ENCODE measurements at places on chromosomes 16 and 17.

- peak overlapping the region; percentile 99 for H3K27ac ChIP-seq
- H3K36me3 ChIP-seq: peaks cover 32% of the 10 kb centered on the region
- H3K27me3 ChIP-seq: no peaks in the 10 kb centered on the region
- DNase-seq: no peak
- peak overlapping the region; percentile 64 for H3K4me3 ChIP-seq
These were observed 33.4 kb downstream of the DCUN1D3 start for GRCh38 chr16:20866801-20867200.

- no peaks in the 10 kb centered on the region for H3K4me1 ChIP-seq
- DNase-seq: no peak
- H3K27me3 ChIP-seq: no peaks in the 10 kb centered on the region
- peaks cover 40% of the 10 kb centered on the region for H3K36me3 ChIP-seq
- H3K27ac ChIP-seq: no peak overlapping the region
These were observed 7.7 kb downstream of the NDUFAF8 start for GRCh38 chr17:81246679-81247338.

GRCh38 chr16:23742766-23743165 lies 12.1 kb upstream of the CHP2 start:
- peaks cover 5% of the 10 kb centered on the region for H3K4me1 ChIP-seq
- H3K36me3 ChIP-seq: no peaks in the 10 kb centered on the region
- no peak overlapping the region for H3K27ac ChIP-seq
- H3K27me3 ChIP-seq: peaks cover 64% of the 10 kb centered on the region

- no peaks in the 10 kb centered on the region for H3K27me3 ChIP-seq
- no peak overlapping the region for H3K27ac ChIP-seq
- no peak overlapping the region for H3K4me3 ChIP-seq
- no peaks in the 10 kb centered on the region for H3K36me3 ChIP-seq
These were observed 95.6 kb downstream of the NPIPB11 start for GRCh38 chr16:29310852-29311314.

GRCh38 chr17:3316836-3317235 lies 18.7 kb upstream of the OR3A1 start:
- no peaks in the 10 kb centered on the region for H3K4me1 ChIP-seq
- no peak overlapping the region for H3K27ac ChIP-seq

GRCh38 chr17:343211-343610 lies 9.4 kb downstream of the RPH3AL start:
- H3K27me3 ChIP-seq: peaks cover 31% of the 10 kb centered on the region
- no peaks in the 10 kb centered on the region for H3K36me3 ChIP-seq
- H3K4me1 ChIP-seq: no peaks in the 10 kb centered on the region
- H3K4me3 ChIP-seq: no peak overlapping the region
- no peak for DNase-seq
- H3K27ac ChIP-seq: no peak overlapping the region

- H3K4me1 ChIP-seq: peaks cover 6% of the 10 kb centered on the region
- DNase-seq: peak; percentile 68
- H3K4me3 ChIP-seq: no peak overlapping the region
These were observed 39.6 kb upstream of the MEOX1 start for GRCh38 chr17:43701318-43701743.

DNA sequence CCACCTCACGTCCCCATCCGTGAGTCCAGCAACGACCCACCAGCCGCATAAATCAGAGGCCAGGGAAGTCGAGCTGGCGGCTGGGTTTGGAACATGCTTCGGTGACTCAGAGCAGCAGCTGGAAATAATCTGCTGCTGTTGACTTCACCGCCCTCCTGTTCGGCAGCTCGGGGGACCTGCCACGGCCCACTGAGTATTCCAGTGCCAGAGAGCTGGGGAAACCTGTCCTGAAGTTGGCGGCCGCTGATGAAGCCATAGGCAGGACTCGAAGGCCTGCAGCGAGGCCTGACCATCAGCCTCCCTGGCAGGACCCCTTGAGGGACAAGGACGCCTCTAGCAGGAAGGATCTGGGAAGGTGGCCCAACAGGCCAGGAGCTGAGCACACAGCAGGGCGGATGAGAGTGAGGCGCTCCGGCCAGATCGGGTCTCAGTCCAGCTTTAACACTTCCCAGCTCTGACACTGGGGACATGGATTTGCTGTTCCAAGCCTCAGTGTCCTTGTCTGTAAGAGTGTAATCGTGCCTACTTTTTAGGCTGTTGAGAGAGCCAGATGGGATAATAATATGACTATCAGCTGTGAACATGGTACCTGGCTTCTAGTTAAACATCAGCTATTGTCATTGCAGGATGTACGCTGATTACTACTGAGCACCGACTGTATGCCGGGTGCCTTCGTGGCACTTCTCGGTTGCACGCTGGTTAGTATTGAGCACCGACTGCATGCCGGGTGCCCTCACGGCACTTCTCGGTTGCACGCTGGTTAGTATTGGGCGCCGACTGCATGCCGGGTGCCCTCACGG lies 50.4 kb upstream of the CIBAR2 start:
- DNase-seq: no peak
- peaks cover 8% of the 10 kb centered on the region for H3K27me3 ChIP-seq
- no peak overlapping the region for H3K4me3 ChIP-seq
- H3K27ac ChIP-seq: no peak overlapping the region
- H3K4me1 ChIP-seq: peaks cover 8% of the 10 kb centered on the region

Data from MCF 10A (cell line).